ENCODE measurements at places on chromosomes 6 and 20.

DNA sequence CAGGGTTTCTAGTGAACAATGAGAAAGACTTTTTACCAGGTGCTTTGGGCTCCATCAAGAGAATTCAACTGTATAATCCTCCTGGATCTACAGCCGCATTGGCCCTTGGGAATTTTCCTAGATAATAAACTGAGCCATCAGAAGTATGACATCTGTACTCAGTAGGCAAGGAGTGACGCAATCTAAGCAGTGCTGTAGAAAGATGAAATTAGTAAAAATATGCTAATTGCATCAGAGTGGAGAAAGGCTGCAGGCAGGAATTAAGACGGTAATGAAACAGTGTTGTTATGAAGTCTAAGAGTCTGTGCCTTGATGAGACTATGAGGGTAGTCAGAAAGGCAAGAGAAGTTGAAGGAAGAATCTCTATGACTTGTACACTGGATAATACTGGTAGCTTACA is 507.9 kb upstream of the SOX4 start:
- DNase-seq = no peak

DNA sequence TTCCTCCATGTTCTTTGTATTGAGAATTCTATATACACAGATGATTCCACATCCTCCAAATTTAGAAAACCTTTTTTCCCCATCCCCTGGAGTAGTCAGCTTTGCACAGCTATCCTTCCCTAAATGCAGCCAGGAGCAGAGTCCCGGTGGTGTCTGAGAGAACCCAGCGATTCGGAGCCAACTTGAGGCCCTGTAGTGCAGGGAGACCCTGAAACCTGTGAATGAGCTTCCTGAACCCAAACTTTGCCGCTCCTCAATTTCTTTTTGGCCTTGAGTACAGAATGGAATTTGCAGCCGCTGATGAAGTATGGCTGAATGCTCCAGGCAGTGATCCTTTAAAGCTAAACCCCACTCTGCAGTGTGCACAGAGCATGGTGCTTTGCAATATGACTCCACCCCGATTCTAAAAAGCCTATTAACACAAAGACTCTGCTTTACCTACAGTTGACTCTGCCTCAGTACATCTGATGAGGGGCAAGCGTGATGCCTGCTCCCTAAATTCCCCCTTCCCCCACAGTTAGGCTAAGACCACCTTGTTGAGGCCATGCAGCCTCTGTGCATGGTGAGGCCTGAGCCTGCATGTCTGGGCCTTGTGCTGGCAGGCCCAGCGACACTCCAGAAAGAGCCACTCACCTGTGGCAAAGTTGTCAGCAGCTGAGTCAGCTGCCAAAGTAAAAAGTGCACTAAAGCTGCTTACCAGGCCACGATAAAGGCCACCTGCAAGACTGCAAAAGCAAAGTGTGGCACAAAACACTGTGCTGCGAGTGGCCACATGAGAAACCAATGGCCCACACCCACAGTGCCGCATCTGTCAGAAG is 82.1 kb downstream of the PLEKHG1 start:
- no peak for DNase-seq

GRCh38 chr20:63529861-63530787 is 7.1 kb downstream of the PTK6 start:
- no peak for DNase-seq

DNA sequence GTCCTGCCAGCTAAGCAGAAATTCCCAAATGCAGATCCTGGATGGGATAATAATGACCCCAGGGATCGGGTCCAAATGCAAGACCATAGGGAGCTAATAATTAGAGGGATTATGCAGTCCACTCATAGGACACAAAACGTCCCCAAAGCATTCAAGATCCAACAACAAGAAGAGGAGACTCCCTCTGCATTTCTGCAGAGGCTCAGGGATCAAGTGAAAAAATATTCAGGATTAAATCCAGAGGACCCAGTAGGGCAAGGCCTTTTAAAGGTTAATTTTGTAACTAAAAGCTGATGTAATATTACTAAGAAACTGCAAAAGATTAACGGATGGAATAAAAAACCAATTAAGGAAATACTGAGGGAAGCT is 22.2 kb downstream of the HLA-A start:
- no peak for DNase-seq

DNA sequence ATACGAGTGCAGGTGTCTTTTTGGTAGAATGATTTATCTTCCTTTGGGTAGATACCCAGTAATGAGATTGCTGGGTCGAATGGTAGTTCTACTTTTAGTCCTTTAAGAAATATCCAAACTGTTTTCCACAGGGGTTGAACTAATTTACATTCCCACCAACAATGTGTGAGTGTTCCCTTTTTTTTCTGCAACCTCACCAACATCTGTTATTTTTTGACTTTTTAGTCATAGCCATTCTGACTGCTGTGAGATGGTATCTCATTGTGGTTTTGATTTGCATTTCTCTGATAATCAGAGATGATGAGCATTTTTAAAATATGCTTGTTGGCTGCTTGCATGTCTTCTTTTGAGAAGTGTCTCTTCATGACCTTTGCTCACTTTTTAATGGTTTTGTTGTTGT is 1.9 kb upstream of the ZNF831 start:
- DNase-seq = no peak

- DNase-seq = no peak
Measured at GRCh38 chr6:128071212-128071611, 170.4 kb upstream of the THEMIS start.

DNA sequence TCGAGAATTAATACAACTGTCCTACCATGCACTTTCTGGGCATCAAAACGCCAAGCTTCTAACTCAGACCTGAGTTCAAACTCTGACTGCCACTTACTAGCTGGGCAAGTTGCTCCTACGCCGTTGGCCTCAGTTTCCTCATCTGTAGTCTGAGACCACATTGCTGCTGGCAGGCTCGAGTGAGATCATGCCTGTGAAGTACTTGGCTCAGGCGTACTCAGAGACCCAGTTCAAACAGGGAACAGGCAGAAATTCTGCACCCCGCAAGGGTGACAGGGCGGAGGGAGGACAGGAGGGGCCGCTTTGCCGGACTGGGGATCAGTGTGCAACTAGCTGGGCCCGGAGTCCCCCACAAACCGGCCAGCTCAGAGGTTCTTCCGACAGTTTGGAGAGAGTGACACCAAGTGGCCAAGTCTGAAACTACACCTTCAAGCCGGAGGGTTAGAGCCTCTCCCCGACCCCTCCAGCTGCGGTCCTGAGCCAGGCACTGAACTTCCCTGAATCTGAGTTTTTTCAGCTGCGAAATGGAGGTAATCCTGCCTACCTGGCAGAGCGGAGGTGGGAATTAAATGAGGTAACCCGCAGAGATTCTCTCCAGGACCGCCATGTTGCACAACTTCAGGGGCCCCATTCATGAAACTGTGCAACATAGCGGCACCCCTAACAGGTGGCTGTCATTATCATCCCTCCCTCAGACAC is 46.0 kb upstream of the PTPN1 start:
- DNase-seq = no peak

DNA sequence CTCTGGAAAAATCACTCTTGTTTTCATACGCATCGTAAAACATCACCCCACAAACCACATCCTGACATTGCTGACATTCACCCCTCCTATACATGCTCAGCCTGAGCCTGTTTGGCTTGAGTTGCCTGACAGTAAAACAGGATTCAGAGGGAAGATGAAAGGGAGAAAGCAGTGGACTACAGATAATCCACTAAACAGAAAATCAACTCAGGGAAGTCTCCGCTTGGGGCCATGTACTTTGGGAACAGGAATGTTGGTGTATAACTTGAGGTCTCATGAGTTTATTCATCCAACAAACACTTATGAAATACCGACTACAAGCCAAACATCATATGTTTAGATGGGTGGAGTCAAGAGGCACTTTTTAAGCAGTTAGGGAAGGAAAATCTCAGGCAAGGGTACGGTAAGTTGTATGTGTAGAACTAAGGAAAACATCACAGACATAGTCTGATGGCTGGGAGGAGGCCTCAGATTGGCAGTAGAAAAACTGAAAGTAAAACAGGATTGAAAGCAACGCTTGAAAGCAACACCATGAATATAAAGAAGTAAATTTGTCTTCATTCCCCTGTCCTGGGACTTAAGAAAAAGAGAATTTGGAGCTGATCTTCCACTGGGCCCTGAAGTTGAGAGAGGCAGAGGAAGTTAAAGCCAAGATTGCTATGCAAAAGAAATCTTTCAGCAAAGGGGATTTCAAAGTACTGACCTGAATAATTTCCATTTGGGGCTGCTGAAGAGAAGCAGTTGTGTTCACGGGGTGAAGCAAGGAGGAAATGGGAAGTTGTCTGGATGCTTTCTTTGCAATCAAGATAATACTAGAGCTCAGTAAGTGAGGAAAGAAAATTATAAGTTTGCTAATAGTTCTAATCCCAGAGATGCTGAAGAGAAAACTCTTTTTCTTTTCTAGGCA is 28.8 kb downstream of the PDE7B start:
- DNase-seq = no peak

GRCh38 chr20:32737371-32738223 is 5.7 kb downstream of the COMMD7 start:
- DNase-seq = no peak

- DNase-seq = no peak
Measured at GRCh38 chr6:122730775-122731386, 48.6 kb upstream of the FABP7 start.

- DNase-seq = no peak
Measured at GRCh38 chr6:36220226-36220625, 23.7 kb downstream of the BRPF3 start.

GRCh38 chr6:141251286-141251685 is 881.4 kb upstream of the GJE1 start:
- no peak for DNase-seq

- no peak for DNase-seq
Measured at GRCh38 chr6:142193621-142194020, 46.6 kb downstream of the VTA1 start.

DNA sequence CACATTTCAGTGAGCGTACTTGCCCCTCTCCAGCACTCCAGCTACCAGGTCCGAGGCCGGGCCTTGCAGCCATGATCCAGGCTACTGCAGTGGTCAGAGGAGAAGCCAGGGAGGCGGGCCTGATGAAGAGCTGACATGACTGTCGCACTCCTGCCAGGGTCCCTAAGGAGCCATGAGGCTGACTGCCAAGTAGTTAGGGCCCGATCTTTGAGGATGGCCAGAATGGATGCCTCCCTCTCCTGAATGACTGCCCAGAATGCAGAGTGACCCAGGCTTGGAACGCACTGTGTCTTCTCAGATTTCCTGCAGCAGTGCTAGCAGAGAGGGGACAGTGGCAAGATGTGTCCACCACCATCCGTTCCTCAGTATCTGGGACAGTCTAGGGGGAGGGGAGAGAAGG is 24.7 kb upstream of the LRFN2 start:
- no peak for DNase-seq

- DNase-seq = no peak
Measured at GRCh38 chr6:156767603-156768467, 9.3 kb upstream of the ARID1B start.

GRCh38 chr6:50353603-50354002 is 303.9 kb upstream of the DEFB112 start:
- DNase-seq = no peak

DNA sequence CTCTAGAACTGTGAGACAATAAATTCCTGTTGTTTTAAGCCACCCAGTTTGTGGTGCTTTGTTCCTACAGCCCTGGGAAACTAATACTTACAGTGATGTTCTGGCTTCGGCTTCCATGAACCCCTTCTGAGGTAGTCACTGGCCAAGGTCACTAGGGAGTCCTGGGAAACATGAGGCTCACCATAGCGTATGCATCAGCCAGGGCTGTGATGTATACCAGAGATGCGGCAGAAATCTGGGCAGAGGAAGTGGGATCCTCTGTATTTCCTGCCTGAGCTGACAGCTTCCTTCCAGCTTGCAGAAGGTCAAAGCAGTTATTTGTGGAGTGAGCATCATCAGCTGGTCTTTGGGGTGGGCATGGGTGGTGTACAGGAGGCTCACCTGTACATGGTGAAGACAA is 27.9 kb downstream of the KAT14 start:
- DNase-seq = no peak

DNA sequence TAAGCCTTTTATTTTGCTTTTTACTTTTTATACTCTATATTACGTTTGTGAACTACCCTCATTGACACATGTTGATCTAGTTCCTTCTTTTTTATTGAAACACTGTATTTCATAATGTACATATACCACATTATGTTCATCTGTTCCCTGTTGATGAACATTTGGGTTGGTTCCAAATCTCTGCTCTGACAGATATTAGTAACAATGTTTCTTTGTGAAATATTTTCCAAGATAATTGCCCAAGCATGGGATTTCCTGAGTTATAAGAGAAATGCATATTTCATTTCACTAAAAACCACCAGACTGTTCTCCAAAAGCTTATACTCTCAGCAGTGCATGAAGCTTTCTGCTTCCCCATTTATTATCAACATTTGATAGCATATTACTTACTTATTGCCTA is 44.2 kb upstream of the TNFRSF21 start:
- no peak for DNase-seq

DNA sequence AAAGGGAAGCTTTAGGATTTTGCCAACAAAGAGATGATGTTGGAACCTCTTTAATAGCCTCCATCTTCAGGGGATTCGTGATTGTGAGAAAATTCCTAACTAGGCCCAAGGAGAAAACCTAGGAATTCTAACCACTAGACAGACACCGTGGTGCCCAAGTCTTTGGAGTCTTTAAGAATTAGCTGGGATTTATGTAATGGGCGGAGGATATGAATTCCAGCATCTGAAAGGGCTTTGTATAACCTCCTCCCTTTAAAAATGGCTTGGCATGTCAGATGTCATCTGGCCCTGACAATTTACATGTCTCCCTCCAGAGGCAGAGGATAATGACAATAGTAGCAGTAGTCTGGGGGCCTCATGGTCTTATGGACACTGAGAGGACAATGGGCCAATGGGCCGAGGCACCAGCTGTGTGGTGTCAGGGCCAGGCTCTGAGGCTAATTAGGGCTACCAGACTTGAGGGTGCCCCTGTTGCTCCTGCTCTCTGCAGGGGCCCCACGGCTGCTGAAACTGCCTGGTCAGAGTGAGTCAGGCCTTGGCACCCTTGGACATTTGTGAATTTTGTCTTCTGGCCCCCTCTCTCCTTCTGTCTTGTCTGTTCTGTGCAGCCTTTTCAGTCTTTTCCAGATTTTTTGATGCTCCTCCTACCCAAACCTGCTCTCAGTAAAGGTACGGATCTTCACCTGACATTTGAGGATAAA is 113.9 kb downstream of the EDN1 start:
- no peak for DNase-seq

DNA sequence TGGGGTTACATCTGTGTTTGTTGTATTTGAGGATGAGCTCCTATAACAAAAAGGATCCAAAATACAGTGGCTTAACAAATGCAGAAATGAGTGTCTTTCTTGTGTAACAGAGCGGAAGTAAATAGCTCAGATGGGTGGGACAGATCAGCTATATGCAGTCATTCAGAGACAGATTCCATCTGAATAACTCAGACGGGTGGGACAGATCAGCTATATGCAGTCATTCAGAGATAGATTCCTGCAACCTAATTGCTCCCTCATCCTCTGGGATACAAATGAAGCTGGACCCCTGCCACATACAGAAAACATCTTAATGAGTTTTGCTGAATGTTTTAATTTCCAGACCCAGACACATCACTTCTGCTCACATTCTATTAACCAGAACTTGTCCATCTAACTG is 332.3 kb downstream of the BCKDHB start:
- DNase-seq = no peak

GRCh38 chr6:73050706-73051105 is 174.6 kb downstream of the KHDC1L start:
- no peak for DNase-seq

- no peak for DNase-seq
Measured at GRCh38 chr6:161189891-161190290, 84.0 kb downstream of the AGPAT4 start.

All from omental fat pad (tissue), 4 donors.